Transverse colon (tissue), 4 donors: ENCODE measurements at places on chromosomes 6 and 20. TPM values are rescaled to one million over a fixed set of nuclear protein-coding genes. Genes with fewer than 3 reads are reported as not detected.

GRCh38 chr6:13094781-13095425 is 233.4 kb downstream of the TBC1D7 start:
- no peak for DNase-seq

GRCh38 chr6:126195625-126196236 is 144.2 kb upstream of the CENPW start:
- DNase-seq, result no peak

DNA sequence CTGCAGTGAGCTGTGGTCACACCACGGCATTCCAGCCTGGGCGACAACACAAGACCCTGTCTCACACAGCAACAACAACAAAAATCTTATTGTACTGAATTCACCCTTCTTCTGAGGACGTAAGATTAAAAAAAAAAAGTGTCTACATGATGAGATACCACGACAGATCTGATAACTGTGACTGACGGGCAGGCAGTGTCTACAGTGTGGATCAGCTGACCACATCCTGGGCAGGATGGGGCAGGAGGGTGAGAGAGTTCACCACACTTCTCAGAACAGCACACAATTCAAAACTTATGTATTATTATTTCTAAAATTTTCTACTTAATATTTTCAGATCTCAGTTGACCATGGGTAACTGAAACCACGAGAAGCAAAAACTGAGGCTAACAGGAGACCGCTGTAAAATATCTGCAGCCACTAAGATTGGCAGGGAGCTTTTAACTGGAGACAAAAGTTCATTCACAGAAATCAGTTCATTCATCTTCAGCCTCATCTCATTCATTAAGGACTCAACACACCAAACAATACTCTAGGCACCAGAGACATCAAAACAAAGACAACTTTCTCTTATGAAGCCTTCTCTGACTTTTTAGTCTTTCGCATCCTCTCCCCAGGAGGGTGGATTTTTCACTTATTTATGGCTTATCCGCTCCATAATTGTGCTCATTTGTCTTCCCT is 15.7 kb upstream of the NHSL1 start:
- DNase-seq, result no peak

Gene POM121L2
- not detected for total RNA-seq

GRCh38 chr6:33248643-33248931 is 23.1 kb downstream of the VPS52 start:
- DNase-seq, result no peak

Gene CLVS2
- not detected for total RNA-seq

Gene KCNB1
- total RNA-seq, result 2.6 TPM

Gene ZBTB12
- 0.14 TPM for total RNA-seq

- DNase-seq, result no peak
Measured at GRCh38 chr20:61692479-61692878, 373.2 kb downstream of the TAF4 start.

Gene KDM1B
- 34.4 TPM for total RNA-seq

Gene SIRPD
- total RNA-seq, result not detected

GRCh38 chr6:14816116-14816859 is 429.6 kb upstream of the JARID2 start:
- DNase-seq, result no peak

DNA sequence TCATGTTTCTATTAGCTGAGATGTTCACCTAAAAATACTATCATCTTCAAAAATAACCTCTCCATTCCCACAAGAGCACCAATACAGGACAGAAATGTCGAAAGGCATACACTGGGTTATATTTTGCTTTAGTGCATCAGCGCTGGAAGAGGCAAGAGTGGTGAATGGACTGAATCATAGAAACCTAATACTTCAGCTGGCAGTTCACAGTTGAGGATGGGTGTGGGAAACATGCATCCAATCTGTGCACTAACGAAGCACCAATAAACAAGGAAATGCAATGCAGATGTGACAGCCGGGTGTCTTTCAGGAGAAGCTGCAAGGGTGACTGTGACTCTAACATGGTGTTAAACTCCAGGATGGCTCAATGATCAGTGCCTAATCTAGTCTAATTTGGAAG is 365.8 kb downstream of the ESR1 start:
- no peak for DNase-seq

GRCh38 chr6:157276134-157276532 is 47.2 kb downstream of the TMEM242 start:
- DNase-seq, result no peak

Gene RAET1E
- not detected for total RNA-seq

Gene ITPR3
- 262 TPM for total RNA-seq

DNA sequence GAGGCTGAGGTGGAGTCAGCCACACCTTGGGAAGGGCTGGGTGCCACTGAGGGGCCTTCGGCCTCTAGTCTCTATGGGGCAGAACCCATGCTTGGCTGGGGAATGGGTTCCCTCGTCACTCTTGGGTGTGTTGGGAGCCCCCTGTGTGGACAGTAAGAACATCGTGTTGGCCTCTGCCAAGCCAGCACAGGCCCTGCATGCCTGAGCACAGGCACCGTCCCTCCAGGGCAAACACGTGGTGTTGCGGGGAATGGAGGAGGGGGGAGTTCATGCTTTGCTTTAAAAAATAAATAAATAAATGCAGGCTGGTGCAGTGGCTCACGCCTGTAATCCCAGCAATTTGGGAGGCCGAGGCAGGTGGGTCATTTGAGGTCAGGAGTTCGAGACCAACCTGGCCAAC is 63.0 kb downstream of the EZR start:
- no peak for DNase-seq

Gene EDN1
- 6.7 TPM for total RNA-seq

DNA sequence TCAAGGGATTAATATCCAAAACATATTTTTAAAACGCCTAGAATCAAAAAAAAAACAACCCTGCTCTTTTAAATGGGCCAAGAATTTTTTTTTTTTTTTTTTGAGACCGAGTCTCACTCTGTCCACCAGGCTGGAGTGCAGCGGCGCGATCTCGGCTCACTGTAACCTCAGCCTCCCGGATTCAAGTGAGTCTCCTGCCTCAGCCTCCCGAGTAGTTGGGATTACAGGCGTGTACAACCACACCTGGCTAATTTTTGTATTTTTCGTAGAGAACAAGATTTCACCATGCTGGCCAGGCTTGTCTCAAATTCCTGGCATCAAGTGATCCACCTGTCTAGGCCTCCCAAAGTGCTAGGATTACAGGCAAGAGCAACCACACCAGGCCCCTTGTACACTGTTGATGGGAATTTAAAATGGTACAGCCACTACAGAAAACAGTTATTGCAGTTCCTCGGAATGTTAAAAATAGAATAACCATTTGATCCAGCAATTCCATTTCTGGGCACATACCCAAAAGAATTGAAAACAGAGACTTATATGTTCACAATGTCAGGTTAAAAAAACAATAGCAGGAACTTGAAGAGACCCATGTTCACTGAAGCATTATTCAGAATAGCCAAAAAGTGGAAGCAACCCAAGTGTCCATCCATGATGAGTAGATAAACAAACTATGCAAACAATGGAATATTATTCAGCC is 3.1 kb upstream of the MYL9 start:
- DNase-seq, result no peak

Gene NRN1
- 1.2 TPM for total RNA-seq

- DNase-seq, result no peak
Measured at GRCh38 chr6:21228876-21229460, 364.6 kb upstream of the SOX4 start.

DNA sequence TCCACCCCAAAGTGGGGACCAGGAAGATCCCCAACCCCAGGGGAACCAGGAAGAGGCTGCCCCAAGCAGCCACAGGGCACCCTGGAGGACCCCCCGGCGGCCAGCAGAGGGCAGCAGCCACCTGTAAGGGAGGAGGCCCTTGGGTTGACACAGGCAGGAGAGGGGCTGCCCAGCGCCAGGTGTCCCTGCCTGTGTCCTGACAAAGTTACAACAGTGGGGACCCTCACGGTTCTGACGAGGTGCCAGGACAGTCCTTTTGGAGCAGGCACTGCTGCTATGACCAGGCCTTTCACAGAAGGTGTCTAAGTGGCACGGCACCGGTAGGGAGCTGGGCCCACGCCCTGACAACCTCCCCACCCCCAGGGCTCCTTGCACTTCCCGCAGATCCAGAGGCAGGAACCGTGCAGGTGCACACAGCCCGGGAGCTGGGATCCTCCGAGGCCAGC is 176.7 kb downstream of the BMP7 start:
- DNase-seq, result peak; percentile 74

DNA sequence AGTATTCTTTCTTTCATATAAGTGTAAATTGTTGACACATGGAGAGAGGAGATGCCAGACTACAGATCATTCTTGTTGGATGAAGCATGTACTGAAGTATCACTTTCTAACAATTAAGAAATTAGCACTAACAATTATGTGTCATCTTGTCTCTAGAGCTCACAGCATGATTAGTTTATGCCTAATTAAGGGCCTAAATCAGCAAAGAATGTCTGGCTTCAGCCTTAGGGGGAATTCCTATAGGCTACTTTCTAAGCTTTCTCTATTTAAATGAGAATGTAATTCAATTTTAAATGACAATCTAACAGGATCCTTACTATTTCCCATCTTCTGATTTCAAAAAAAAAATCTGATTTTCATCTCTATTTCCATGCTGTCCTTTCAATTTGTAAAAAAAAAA is 371.0 kb downstream of the EPHA7 start:
- DNase-seq, result no peak

DNA sequence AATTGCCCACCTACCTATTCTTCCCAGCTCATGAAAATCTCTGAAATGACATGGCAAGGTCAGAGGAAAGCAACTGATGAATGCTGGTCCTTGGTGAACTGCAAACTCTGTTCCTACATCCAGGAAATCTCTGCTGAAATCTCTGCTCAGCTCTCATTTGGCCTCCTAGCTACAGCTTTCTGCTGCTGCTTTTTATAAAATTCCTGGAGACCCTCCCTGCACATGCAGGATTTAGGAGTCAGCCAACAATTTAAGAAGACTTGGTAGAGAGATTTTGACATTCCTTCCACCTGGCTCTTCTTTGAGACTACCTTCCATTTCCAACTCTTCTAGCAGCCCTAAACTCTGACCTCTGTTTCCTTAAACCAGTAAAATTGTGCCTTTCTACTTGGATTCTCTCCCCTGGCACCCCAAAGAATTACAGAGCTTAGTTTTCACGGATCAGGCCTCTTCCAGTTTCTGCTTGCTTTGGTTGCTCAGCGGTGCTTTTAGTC is 55.5 kb downstream of the PDE7B start:
- no peak for DNase-seq

Gene C4B
- total RNA-seq, result 87.5 TPM

DNA sequence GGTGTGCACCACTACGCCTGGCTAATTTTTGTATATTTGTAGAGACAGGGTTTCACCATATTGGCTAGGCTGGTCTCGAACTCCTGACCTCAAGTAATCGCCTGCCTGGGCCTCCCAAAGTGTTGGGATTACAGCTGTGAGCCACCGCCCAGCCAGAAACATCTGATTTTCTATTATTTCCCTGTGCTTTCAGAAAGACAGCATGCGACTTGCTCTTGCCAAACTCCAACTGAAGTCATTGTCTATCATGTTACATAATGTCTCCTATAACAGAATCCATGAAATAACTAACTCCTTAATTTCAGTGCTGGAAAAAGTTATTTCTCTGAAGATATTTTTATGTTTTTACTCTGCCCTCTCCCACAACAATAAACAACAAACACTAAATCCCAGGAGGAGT is 8.5 kb downstream of the RMND1 start:
- DNase-seq, result no peak

GRCh38 chr20:10430704-10431103 is 3.3 kb downstream of the MKKS start:
- no peak for DNase-seq

- DNase-seq, result no peak
Measured at GRCh38 chr6:105832313-105832761, 253.8 kb upstream of the PRDM1 start.

- DNase-seq, result no peak
Measured at GRCh38 chr20:15196547-15197255, 859.3 kb upstream of the FLRT3 start.

- peak; percentile 24 for DNase-seq
Measured at GRCh38 chr6:108872141-108872557, 23.9 kb downstream of the ARMC2 start.

Gene CCDC167
- total RNA-seq, result 16.9 TPM

- peak; percentile 38 for DNase-seq
Measured at GRCh38 chr6:156437121-156437879, 339.9 kb upstream of the ARID1B start.

GRCh38 chr6:119173249-119174084 is 95.0 kb upstream of the FAM184A start:
- no peak for DNase-seq

Gene FAM229B
- total RNA-seq, result 2.2 TPM

Gene ZNF165
- 1.1 TPM for total RNA-seq

- peak; percentile 26 for DNase-seq
Measured at GRCh38 chr6:17405944-17406245, 12.5 kb downstream of the CAP2 start.

DNA sequence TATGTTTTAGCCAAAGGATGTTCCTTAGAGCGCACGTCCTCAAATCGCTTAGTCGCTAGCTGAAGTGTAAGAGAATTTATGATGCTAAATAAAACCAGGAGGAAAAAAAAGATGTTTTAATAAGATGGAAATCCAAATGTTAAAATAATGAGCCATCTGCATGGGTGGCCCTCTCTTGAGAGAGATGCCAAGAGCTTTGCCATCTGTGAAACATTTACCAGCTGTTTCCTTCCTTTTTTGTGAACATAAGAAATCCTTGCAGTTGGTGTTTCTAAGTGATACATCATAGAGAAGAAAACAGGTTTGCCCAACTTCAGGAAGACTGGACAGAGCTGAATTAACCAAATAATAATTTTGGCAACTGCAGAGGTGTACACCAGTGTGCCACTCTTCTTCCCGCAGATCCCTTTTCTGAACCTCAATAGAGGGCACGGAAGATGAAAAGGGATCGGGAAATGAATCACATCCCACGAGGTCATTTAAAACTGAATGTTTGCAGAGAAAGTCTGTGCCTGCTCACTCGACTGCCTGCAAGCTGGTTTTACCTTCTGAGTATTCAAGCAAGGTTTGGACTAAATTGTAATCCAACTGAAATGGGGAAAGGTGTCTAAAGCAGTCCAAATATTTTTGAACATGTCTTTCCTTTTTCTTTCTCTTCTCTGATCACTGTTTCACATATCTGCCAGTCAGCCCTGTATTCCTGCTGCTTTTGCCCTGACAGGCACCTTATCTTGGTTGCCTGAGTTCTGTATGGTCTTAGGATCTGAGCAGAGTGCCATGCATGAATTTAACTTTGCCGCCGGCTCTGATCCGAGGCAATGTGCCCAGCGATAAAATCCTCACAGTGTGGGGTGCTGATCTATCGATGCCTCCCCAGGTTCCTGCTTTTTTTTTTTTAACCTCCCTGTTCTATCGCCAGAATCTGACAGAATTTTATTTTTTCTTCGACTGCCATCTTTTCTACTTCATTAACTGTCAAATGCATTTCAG is 35.5 kb upstream of the TSHZ2 start:
- DNase-seq, result no peak
